ENCODE measurements at places on chromosomes 5 and 9. TPM values are rescaled to one million over a fixed set of nuclear protein-coding genes. Genes with fewer than 3 reads are reported as not detected.

Gene TERT
- 2.1 TPM for total RNA-seq

Gene FOXD4
- 0.82 TPM for total RNA-seq

Gene GLRA1
- total RNA-seq: not detected

Gene GABRA6
- total RNA-seq: not detected

Gene NFIB
- 9.9 TPM for total RNA-seq

Gene LPAR1
- total RNA-seq: 15.1 TPM

Gene ENG
- total RNA-seq: 0.17 TPM

Gene BRINP1
- 0.17 TPM for total RNA-seq

Gene GARIN3
- not detected for total RNA-seq

Gene PHF19
- total RNA-seq: 126 TPM

Gene CAST
- total RNA-seq: 134 TPM

Gene RLN2
- total RNA-seq: 0.34 TPM

Gene AQP3
- total RNA-seq: 19.7 TPM

Gene FAT2
- 0.01 TPM for total RNA-seq

Gene NEUROG1
- not detected for total RNA-seq

Gene PCDHGA9
- 0.07 TPM for total RNA-seq

Gene MEGF10
- total RNA-seq: not detected

Gene GTF2H2C
- total RNA-seq: 33.4 TPM

Gene CTSV
- 11.6 TPM for total RNA-seq

Gene PNPLA7
- 0.76 TPM for total RNA-seq

Gene GABRP
- total RNA-seq: not detected

Gene TTC23L
- total RNA-seq: 0.70 TPM

Gene IL13
- not detected for total RNA-seq

Gene SPATA9
- not detected for total RNA-seq

Gene PFN3
- total RNA-seq: not detected

Gene EQTN
- total RNA-seq: not detected

Gene HEXB
- total RNA-seq: 112 TPM

Gene MYMK
- total RNA-seq: not detected

Gene STXBP1
- 16.4 TPM for total RNA-seq

Gene KLF4
- total RNA-seq: 14.8 TPM

Gene PCDHGA8
- total RNA-seq: 0.06 TPM

Gene PLAC8L1
- 0.26 TPM for total RNA-seq

Gene CDH9
- total RNA-seq: not detected

Gene PCDHB16
- total RNA-seq: 0.06 TPM

Data from A549 treated with CORT108297 at 1 μM for 4 hours (cell line).